NCI-H1694 (cell line): ENCODE measurements at places on chromosomes 4 and X.

GRCh38 chr4:151192556-151193235, 84.3 kb upstream of the PRSS48 start:
- no peak for DNase-seq

- no peak for DNase-seq
These were observed 90.2 kb upstream of the UNC5C start for GRCh38 chr4:95638920-95639501.

GRCh38 chr4:90970021-90970420, 842.8 kb downstream of the CCSER1 start:
- DNase-seq: no peak

DNA sequence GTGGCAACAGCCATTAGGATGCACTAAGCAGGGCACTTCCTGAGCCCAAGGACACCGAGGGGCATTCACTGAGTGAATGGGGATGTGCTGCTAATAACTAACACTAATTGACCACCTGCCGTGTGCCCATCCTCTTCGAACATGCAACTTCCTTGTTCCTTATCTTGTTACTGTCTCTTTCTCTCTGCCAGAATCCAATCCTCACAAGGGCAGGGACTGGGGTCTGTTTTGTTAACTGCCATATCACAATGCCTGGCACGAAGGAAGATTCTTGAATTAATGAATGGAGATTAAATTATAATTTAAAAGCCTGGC, 1.3 kb downstream of the ERAS start:
- DNase-seq: no peak

DNA sequence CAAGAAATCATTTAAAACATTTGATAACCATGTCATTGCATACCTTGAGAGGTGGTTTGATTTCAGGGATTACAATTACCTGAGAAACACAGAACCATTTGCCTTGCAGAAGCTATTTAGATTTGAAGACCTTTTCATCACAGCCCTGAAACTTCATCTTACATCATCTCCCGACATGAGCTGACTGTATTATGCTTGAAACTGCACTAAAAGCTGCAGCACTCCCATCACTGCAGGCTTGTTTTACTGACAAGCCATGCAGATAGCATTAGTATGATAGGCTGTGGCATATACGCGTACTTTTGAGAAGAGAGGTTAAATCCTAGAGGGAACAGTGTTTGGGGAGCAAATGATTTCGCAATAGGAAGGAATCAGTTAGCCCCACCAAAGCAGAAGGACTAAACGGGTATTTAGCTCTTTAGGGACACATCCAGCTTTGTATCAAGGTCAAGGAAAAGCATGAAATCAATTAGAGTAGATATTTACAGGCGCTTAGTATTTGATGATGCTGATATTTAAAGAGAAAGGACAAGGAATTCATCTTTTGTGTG, 133.2 kb upstream of the DIAPH2 start:
- peak; percentile 29 for DNase-seq

- no peak for DNase-seq
These were observed 225.0 kb downstream of the COL25A1 start for GRCh38 chr4:109077505-109077904.

GRCh38 chr4:70449220-70449619, 22.8 kb upstream of the MUC7 start:
- no peak for DNase-seq

GRCh38 chr4:114563536-114564315, 34.9 kb upstream of the UGT8 start:
- DNase-seq: no peak

DNA sequence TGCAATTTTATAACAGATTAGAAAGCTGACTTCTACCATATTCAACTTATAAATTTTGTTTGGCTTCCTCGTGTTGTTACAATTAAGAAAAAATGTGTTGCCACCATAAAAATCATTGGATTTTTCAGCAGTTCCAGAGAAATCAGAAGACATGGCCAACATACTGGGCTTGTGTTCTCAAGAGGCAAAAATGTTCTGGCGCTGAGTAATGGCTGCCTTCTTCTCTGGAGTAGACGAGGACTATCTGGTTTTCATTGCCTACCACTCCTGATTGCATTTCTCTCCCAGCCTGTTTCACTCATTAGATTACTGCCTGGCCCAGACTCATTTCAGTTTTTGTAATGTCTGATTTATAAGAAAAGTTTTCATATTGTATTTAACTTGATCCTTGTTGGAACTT, 122.3 kb downstream of the ARHGAP10 start:
- DNase-seq: no peak

DNA sequence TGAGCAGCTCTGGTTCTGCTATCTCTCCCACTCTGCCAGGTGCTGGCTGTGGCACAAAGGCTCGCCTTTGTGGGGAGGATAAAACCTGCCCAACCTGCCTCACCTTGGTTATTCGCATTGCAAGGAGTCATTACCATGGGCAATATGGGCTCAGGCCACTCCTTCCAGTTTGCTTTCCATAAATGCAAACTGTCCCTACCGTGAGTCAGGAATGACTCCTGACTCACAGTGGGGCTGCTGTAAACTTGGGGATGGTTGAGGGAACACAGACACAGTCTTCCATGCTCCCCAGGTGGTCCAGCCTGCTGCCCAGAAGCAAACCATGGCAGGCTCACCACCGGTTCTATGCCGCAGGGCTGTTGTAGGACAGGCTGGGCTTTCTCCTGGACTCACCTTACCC, 36.1 kb downstream of the COQ2 start:
- no peak for DNase-seq

DNA sequence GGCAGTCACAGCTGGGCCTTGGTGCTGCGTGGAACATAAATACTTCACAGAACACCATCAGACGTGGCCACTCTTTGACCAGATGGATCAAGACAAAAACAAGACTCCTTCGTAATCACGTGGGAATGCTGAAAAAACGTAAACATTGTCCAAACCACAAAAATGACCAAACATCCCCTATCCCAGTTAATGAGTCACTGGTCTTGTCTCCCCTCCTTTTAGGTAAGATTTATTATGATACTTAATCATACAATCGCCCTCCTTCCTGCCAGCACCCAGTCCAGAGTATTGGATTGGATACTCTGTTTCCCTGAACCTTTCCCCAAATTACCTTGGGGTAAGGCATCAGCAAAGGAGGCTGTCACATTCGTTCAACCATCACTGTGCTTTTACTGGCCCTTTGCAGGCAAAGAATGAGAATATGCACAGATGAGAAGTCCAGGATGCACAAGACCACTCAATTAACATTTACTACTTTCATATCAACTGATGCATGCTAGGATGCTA, 601 bp upstream of the TCEANC start:
- no peak for DNase-seq

GRCh38 chrX:15221321-15221720, 48.6 kb downstream of the ASB9 start:
- DNase-seq: no peak

- DNase-seq: no peak
These were observed 119.2 kb downstream of the TLL1 start for GRCh38 chr4:165992283-165992682.

GRCh38 chrX:55546956-55547355, 57.3 kb upstream of the USP51 start:
- no peak for DNase-seq

GRCh38 chr4:54315561-54316538, 86.8 kb downstream of the PDGFRA start:
- DNase-seq: no peak

DNA sequence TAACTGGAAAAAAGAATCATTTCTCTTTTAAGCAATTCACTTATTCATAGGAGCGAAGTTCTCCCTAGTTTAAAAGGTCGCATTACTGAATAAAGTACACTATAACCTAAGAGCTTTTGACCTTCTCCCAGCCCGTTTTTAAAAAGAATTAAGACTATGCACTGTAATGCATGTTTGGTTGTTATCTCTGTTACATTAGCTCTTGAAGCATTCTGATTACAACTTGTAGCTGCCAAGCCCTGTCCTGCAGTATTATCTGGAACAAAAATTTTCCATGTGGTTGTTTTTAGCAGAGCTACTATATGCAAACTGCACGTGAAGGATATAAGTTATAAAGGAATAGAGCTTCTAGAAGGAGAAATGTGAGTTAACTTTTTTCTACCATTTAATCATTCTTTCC, 8.1 kb downstream of the GAB1 start:
- DNase-seq: no peak

DNA sequence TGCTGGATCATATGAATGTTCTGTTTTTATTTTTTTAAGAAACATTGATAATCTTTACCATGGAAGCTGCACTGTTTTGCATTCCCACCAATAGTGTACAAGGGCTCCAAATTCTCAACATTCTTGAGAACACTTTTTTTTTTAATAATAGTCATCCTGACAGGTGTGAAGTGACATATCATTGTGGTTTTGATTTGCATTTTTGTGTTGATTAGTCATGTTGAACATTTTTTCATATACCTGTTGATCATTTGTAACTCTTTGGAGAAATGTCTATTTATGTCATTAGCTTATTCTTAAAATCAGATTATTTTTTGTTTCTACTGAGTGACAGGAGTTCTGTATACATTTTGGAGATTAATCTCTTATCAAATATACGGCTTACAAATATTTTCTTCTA, 408.5 kb downstream of the GLUD2 start:
- no peak for DNase-seq

GRCh38 chr4:87196927-87197326, 23.5 kb downstream of the KLHL8 start:
- DNase-seq: no peak

DNA sequence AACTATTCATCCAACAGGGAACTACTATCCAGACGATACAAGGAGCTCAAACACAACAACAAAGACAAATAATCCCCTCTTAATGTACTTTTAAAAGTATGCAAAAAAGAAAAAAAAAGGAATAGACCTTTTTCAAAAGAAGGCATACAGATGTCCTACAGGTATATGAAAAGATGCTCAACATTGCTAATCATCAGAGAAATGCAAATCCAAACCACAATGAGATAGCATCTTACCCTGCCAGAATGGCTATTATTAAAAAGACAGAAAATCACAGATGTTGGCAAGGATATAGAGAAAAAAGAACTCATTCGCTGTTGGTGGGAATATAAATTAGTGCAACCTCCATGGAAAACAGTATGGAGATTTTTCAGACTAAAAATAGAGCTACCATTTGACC, 67.1 kb upstream of the ENPP6 start:
- DNase-seq: no peak

DNA sequence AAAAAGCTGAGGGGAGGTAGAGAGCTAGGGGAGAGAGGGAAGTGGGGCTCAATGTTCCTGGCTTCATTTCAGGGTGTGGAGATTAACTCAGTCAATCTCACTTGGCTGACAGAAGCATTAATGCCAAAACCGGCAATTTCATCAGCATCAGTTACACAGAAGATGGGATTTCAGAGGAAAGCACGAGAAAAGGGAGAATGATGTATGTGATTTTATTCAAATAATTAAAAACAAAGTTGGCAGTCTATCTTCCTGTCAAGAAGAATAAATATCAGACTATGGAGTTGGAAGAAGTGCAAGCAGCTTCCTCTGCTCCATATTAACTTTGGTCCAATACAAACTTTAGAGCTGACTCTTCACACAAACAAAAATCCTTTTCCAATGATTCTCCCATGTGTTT, 29.6 kb upstream of the HCCS start:
- no peak for DNase-seq

DNA sequence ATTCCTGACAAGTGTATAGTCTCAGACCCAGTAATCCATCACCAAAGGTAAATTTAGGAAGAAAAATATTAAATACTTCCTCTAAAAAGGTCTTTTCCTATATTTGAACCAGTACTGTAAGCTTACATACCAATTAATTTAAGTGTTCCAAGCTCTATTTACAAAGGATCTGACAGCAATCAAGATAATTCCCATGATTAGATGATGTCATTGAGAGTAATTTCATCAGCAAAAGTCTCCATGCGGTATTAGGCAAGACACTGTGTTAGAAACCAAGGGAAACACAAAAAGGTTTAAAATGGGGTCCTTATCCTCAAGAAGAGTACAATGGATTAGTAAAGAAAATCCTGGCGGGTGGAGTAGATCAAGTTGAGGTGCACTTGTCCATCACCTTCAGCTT, 198.5 kb downstream of the PRDM5 start:
- no peak for DNase-seq

- no peak for DNase-seq
These were observed 35.0 kb upstream of the BMPR1B start for GRCh38 chr4:94722748-94723147.

DNA sequence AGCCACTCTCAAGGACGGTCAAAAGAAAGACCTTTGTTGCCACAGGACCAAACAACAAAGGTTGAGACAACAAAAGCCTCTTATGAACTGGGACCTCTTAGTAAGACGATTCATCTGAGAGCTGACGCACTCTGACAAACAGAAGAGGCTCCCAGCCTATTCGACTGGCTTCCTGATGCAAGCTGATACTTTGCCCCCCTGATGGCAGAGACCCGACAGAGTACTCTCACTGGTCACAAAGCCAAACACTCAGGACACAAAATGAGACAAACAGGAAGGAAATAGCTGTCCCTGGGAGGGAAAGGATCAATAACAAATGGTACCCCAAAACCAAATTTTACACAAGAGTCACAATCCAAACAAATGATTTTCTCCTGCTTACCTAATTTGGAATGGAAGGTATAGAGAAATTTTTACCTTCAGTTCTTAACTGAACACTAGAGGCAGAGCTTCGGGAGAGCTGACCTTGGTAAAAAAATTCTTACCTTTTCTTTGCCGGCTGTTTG, 75.2 kb upstream of the PLAC8 start:
- DNase-seq: no peak

- no peak for DNase-seq
These were observed 283.9 kb downstream of the TECRL start for GRCh38 chr4:64125354-64125753.

- DNase-seq: no peak
These were observed 1.2 kb upstream of the CCNG2 start for GRCh38 chr4:77155631-77156452.

DNA sequence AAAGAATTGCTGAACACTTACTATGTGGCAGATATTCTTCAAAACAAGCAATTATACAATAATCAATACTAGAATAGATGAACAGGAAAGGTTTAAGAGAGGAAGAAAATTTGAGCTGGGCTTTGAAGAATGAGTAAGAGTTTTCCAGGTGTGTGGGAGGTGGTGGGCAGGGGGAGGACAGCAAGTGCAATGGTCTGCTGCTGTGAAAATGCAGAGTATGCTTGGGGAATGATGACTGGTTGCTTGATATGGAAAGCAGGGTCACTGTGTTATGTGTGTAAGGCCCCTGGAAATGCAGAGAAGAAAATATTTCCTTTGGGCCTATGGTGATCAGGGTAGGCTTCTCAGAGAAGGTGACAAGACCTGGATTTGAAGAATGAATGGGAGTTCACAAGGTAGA, 300.3 kb downstream of the CAMK2D start:
- no peak for DNase-seq

DNA sequence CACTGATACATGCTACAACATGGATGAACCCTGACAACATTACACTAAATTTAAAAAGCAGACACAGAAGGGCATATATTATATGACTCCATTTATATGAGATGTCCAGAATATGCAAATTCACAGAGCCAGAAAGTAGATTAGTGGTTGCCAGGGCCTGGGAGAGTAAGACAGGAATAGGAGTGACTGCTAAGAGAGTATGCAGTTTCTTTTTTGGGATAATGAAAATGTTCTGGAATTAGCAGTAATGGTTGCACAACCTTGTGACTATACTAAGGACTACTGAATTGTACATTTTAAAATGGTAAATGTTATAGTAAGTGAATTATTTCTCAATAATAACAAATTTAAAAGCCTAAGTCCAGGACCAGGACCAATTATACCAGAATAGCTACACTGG, 29.5 kb upstream of the NUP54 start:
- no peak for DNase-seq
